ENCODE measurements at places on chromosomes 12 and 14.

- no peak for DNase-seq
Observed at GRCh38 chr12:30896461-30896860, 30.1 kb upstream of the TSPAN11 start.

DNA sequence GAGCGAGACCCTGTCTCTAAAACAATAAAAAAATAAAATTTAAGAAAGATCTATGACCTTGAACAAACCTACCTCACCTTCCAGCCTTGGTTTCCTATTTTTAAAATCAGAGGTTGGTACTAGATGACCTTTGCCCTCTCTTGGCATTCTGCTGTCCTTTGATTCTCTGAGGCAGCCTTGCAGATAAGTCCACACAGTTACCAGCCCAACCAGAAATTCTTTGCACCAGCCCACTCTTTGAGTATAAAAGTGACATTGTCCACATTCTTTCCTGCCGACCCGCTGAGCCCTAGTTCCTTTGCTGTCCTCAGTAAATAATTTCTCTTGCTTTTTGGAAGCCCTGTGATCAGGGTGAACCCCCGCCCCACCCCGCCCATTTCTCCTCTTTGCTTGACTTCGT, 150.4 kb downstream of the PHETA1 start:
- DNase-seq, result no peak

DNA sequence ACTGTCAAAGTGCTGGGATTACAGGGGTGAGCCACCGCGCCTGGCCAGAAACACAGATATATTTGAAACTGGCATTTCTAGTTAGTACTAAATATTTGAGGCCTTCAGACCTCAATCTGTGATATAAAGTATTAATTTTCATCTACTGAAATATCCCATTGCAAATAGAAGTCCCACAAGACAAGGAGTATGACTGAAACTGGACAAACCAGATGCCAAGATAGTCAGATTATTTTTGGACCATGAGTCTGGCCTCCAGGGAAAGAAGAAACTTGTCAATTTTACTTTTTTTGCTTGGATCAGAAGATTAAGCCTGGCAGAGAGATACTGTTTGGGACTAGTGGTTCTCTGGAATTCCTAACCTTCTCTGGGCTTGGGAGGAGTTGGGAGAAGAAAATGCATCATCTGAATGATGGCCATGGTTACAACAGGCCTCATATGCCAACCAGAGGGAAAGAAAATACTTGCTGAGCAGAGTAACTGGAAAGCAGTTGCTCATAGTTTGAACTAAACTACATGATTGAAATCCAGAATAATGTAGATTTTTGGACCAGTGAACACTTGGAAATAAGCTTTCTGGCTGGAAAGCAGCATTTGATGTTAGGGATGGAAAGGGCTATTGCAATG, 2.9 kb upstream of the SMOC1 start:
- no peak for DNase-seq

GRCh38 chr14:61691495-61691894, 3.8 kb upstream of the HIF1A start:
- no peak for DNase-seq

- DNase-seq, result no peak
Observed at GRCh38 chr14:54129850-54130640, 173.4 kb upstream of the BMP4 start.

DNA sequence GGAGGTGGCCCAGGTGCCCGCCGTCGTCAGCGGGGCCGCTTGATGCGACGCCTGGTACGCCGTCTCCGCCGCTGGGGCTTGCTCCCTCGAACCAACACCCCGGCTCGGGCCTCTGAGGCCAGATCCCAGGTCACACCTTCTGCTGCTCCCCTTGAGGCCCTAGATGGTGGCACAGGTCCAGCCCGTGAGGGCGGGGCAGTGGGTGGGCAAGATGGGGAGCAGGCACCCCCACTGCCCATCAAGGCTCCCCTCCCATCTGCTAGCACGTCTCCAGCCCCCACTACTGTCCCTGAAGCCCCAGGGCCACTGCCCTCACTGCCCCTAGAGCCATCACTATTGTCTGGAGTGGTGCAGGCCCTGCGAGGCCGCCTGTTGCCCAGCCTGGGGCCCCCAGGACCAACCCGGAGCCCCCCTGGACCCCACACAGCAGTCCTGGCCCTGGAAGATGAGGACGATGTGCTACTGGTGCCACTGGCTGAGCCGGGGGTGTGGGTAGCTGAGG, 5.5 kb downstream of the LRP10 start:
- DNase-seq, result no peak

- no peak for DNase-seq
Observed at GRCh38 chr14:49420201-49420600, 166.0 kb downstream of the RPS29 start.

- no peak for DNase-seq
Observed at GRCh38 chr12:112172556-112173324, 47.4 kb downstream of the TRAFD1 start.

DNA sequence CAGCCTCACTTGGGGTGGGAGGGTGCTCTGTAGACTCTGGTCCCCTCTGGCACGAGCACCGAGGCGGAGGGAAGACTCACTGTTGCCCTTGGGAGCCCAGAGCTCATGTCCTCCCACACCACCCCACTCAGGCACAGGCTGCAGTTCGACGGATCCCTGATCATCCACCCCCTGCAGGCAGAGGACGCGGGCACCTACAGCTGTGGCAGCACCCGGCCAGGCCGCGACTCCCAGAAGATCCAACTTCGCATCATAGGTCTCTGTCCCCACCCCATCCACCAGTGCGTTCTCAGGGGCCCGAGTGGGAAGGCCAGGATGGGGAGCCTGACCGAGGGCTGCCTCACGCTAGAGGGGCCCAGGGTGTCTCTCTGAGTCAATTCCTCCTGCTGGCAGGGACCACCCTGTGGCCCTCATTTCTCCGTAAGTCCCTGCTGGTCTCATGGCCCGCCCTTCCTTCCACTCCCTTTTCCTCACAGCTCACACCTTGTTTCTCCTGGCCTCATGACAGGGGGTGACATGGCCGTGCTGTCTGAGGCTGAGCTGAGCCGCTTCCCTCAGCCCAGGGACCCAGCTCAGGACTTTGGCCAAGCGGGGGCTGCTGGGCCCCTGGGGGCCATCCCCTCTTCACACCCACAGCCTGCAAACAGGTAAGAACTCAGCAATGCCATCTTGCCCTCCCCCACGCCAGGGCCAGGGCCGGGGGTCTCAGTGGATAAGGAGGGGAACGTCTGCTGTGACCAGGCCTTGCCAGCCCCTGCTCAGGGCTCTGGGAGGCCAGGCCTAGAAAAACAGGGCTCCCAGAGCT, 27.0 kb downstream of the PAPLN start:
- no peak for DNase-seq

GRCh38 chr14:105945896-105946295, 419.5 kb downstream of the TMEM121 start:
- no peak for DNase-seq

GRCh38 chr12:4032924-4033615, 159.9 kb upstream of the PARP11 start:
- DNase-seq, result no peak

GRCh38 chr14:101235335-101236103, 325.8 kb upstream of the DIO3 start:
- no peak for DNase-seq

DNA sequence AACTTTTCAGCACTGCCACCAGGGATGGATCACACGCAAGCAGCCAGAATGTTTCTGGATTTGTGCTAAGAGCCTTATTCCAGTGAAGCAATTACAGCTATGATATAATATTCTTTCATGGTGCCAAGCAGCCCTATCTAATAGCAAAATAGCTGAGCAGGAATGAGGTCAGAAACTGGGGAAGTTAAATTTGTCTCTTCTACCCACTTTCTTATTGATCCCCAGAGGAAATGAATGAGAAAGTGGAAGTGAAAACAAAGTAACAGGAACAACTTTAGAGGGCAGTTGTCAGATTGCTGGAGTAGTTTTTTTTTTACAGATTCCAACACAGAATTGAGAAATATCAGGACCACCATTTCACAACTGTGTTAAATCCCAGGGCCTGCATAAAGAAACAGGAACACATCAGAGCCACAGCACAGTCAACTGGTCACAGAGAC, 44.8 kb downstream of the GCH1 start:
- no peak for DNase-seq

- no peak for DNase-seq
Observed at GRCh38 chr14:54667764-54668163, 100.8 kb downstream of the SAMD4A start.

- no peak for DNase-seq
Observed at GRCh38 chr12:128801879-128802391, 21.8 kb downstream of the SLC15A4 start.

DNA sequence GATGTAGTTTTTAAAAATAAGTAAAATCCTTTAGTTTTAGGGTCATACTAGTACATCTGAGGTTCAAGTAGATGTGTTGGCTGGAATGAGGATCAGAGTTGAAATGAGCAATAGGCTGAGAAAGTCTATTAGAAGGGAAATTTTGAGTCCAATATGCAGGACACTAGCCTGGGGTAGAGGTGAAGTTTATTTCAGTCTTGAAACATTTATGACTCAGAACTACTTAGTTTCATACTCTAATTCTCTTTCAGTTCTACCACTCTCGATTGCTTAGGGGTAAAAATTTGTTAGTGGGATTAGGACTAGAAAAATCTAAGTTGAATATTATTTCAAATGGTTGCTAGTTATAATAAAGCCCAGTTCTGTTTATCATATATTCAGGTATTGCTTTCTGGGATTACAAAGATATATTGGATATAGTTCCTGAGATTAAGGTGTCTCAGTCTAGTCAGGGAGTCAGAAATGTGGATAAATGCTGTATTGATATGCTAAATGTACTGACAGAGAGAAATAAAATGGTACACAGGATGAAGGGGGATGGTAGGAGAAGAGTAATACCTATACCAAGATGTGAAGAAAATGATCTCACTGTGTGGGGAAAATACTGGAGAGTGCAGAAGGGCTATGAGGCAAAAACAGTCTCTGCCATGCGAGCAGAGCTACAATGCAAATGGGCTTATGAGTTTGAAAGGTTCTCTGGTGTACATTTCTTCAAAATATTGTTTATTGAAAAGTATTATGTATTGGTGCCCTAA, 395.8 kb upstream of the FBXO33 start:
- DNase-seq, result no peak

DNA sequence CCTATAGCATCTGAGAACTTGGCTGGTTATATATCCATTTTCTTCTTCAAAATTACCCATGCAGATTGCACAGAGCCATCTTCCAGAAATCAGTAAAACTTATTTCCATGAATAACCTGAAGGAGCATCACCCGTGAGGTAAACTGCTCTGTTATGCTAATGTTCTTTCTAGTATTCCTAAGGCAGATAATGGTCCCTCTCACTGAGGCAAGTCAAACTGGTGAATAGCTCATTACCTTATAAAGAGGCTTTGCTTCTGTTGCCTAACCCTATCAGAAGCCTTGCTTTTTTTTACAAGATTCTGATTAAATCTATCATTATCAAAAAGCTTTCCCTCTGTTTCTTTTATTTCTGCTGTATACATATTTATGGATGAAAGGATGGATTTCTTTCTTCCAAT, 307.6 kb upstream of the FLRT2 start:
- no peak for DNase-seq

DNA sequence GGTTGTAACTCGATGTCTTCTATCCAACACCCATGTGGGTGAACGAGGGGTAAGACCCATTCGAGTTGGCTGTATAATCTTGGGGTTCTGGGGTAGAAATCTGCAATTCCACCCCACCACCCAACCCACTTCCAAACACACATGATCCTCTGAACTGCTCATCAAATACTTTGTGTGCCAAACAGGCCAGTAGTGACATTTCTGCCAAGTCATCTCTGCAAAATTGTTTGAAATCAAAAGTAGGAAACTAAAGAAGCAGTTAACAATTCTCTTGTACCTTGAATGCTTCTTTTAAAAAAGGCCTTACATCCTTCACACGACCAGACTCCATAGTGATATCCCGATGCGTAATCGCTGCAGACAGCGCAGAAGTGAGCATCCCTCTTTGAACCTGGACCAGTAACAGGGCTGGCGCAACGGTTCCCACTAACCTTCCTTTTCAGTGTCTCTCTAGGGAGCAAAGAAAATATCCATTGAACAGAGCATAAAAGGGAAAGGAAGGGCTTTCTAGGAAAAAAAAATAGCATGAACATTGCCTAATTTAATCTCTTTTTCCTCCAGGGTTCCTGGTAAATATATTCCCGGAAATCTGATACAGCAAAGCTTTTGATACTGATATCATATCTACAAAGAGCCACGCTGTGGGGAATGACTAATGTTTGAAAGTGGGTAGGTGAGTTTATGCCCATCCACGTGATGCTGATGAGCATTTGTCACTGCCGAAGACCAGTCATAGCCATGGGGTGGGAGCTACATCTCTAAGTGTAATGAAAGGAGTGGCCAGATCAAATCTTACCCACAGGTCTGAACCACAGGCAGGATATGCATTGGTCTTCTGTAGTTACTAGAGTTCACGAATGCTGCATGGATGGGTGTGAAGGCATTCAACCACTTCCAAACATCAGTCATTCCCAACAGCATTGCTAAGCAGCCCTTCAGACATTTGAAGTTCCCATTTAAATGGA, 14.2 kb downstream of the ESR2 start:
- no peak for DNase-seq

DNA sequence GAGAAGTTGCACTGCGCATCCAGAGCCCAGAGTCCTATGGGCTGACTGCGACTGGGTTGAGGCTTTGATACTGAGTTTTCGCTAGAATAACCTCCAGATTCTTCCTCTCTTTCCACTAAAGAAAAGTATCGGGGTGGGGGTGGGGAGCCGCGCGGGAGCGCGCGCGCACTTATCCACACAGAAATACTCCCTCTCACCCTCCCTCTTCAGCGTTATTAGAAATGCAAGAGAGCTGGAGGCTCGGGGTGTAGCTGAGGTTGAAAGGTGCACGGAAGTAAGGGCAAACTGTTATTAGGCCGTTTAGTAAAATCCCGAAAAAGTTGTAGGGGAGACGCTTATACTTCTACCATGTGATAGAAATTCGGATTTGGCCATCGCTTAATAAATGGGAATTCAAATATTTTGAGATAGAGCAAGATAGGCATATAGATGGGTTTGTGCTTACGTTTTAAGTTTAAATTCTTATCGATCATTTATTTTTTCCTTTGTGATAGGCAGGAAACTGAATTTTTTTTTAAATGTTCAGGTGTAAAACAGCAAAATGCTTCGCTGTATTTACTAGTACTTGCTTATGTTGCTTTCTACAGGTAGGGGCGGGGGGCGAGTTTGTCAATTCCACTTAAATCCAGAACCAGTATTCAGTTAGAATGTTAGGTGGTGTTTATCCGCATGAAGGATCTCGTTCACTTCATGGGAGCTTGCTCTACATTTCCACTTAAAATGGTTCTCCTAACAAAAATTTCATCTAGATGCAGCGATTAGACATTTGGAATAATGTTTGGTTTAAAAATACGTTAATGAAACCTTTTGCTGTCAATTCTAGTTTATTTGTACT, 1.1 kb downstream of the ARHGAP5 start:
- DNase-seq, result no peak

GRCh38 chr12:49232940-49233841, 31.7 kb upstream of the TUBA1C start:
- DNase-seq, result no peak

DNA sequence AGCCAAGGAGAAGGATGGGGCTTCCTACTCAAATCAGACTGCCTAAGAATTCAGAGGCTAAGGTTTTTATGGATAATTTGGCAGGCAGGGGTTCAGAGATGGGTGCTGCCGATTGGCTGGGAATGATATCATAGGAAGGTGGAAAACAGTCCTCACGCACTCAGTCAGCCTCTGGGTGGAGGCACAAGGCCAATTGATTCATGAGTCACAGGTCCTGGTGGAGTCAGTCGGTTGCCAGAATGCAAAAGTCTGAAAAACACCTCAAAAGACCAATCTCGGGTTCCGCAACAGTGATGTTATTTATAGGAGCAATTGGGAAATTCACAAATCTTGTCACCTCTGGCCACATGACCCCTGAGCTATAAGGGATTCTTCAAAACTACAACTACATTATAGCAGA, 105.5 kb downstream of the GXYLT1 start:
- DNase-seq, result no peak

Measured in BJ (cell line).